ENCODE measurements at places on chromosomes 7 and 10.

DNA sequence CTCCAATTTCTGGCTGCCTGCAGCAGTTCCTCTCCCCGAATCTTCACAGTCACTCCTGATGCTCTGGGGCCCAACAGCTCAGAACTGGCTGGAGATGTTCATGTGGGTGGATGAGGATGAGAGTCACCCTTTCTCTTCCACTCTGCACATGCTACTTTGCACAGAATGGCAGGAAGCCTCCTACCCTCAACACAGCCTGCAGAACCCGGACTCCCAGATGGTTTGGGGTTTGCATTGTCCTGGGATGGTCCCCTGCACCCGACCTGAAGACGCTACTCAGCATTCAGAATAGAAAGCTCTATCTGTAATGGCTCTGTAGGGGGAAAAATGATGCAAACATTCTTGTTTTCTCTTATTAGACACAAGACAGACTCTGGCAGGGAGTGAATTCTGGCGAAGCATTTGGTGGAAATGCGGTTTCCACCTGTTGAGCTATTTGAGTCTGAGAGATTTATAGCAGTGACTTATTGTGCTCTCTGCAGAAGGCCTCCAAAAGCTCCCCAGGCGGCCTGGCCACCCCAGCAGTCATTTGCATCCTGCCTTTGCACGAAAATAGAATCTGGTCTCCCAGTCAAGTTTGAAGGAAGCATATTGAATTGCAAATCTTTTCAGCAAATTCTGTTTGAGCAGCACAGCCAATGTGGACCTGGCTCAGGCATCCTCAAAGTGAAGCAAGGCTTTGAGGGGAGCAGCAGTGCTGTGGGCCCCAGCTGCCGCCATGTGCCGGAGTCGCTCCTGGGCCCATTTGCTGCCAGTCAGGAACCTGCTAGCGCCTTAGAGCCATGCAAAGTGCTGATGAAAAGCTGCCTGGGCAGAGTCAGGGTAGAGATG lies 309.3 kb downstream of the TCERG1L start:
- no peak for DNase-seq

DNA sequence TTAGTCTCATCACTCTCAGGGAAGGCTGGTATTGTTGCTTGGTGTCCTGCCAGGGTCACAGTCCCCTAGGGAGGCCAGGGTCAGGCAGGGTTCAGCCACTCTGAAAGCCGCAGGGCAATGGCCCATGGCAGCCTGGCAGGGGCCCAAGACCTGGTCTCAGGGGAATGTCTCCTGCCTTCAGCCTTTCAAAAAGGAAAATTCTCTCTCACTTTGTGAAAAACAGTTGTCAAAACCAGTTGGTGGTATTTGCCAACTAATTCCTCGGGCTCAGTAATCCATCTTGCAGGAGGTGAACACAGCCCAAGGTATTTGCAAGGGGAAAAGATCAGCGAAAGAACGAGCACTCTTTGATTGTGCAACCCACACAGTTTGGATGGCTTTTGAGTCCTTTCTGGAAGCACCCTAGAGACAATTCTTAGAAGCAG lies 101.5 kb downstream of the JCAD start:
- no peak for DNase-seq

DNA sequence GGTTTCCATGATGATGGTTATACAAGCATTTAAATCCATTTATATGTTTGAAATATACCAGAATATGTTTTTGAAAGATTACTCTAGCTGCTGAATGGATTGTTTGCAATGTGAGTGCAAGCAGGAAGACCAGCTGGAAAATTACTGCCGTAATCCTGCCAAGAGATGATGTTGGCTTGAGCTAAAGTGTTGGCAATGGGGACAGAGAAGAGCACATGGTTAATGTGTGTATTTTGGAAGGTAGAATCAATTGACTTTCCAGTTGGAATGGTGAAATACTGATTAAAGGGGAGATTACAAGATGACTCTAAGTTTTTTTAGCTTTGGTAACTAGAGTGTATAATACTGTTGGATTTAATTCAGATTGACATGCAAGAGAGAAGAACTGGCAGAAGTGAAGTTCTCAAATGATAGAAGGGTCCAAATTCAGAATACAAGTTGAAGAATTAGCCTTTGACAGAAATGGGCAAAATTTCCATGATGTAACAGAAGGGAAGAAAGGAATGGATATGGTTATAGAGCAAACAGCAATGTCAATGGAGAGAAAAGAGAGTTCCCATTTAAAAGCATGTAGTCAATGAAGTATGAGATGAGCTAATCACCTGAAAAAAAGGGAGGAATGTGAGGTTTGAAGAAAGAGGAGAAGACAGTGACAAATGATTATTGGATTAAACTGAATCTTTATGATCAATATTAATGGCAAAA lies 422.0 kb downstream of the CDC14C start:
- no peak for DNase-seq

GRCh38 chr7:99644431-99644830 lies 27.7 kb downstream of the ZSCAN25 start:
- DNase-seq = no peak

- no peak for DNase-seq
Measured at GRCh38 chr10:4125776-4126175, 340.8 kb upstream of the KLF6 start.

- no peak for DNase-seq
Measured at GRCh38 chr7:452791-453455, 66.7 kb downstream of the PDGFA start.

- DNase-seq = no peak
Measured at GRCh38 chr10:35300063-35300699, 36.1 kb upstream of the CCNY start.

- DNase-seq = no peak
Measured at GRCh38 chr10:110505130-110505770, 7.5 kb downstream of the DUSP5 start.

GRCh38 chr10:49841615-49842332 lies 79.7 kb upstream of the OGDHL start:
- DNase-seq = no peak

GRCh38 chr10:80149123-80149522 lies 16.6 kb downstream of the PLAC9 start:
- DNase-seq = no peak

GRCh38 chr10:43671659-43672531 lies 23.2 kb upstream of the ZNF32 start:
- no peak for DNase-seq

DNA sequence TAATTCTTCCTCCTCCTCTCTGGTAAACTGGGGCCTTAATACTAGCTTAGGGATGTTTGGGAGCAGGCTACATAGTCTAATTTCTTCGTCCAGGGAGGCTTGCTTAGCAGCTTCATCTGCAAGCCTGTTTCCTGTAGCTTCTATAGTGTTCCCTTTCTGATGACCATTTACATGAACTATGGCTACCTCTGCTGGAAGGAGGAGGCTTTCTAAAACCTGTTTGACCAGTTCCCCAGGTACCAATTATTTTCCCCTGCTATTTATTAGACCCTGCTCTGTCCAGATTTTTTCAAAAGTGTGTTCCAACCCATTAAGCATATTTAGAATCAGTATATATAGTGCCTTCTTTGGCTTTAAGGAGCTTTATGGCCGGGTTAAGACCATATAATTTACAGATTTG lies 38.8 kb upstream of the DNAH11 start:
- DNase-seq = no peak

DNA sequence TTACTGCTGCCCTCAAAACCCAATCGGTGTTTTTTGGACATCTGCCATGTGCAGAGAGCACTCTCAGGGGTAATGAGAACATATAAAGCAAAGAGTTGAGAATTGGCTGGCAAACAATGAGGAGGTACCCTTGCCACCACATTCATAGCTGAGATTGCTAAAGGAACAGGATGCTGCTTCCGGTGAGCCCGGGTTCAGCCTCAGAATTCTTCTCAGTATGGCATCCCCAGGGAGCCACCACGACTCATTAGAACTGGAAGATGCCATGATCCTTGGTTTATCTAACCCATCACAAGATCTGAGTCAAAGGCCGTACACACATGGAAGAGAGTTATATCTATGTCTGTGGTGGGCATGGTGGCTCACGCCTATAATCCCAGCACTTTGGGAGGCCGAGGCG lies 174.4 kb downstream of the ARID5B start:
- no peak for DNase-seq

- DNase-seq = no peak
Measured at GRCh38 chr10:59965899-59966650, 59.7 kb upstream of the CCDC6 start.

DNA sequence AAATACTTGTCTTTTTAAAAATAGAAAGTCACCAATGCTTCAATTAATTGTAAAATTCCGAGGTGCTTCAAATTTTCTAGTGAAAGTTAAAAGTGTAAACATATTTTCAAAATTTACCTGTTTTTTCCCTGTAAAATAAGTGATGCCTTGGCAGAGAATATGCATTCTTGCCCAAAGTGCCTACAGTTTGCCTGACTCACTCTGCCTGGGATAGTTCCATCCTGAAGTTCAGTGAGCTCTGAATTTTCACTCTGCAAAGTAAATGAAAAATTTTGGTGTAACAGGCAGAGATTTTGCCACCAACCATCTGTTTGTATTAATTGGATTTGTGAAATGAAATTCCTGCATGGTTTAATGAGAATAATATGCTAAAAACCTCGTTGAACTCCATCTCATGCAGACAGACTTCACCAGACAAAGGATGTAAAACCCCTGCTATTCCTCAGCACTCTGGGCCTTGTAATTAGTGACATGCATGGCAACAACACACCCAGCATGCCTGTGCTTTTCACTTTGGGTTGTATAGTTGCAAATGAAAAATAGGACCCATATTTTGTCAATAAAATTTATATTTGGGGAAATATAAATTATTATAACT lies 117.4 kb upstream of the GNAI1 start:
- no peak for DNase-seq

GRCh38 chr7:84720456-84721097 lies 466.3 kb downstream of the SEMA3D start:
- no peak for DNase-seq

- DNase-seq = no peak
Measured at GRCh38 chr10:116067825-116068224, 205.2 kb downstream of the GFRA1 start.

DNA sequence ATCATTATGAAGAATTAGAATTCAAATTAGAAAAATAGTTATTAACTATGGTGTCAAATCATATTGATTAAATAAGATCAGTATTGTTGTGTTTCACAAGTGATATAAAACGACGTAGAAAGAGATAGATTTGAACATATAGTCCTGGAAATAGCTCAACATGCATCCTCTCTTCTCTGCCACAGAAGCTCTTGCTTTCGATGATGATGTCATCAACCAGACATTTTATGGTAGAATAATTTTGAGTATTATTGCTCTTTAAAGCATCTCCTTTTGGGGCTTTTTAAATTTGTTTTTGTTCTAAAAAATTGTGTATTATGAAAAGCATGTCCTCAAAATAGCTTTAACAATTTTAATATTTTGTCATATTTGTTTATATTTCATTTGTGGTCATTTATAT lies 95.0 kb downstream of the DGKB start:
- no peak for DNase-seq

DNA sequence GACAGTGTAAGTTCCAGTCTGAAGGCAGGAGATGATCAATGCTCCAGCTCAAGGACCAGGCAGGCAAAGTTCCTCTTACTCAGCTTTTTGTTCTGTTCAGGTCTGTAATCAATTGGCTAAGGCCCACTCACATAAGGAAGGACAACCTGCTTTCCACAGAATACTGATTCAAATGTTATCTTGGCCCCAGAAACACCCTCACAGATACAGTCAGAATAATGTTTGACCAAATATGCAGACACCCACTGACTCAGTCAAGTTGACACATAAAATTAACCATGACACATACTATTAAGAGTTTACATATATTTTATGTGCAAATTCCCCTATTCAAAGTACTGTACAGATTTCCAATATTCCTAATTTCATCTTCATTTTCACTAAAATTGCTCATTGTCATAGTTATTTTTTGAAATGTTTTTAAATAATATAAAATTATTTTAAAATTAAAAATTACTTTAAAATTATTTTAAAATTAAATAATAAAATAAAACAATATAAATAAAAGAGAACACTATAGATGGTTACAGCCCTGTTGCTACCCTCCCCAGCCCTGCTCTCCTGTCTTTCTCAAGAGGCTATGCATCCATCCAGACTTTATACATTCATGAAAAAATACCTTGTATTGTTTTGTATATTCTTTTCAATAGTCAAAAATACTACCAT lies 59.4 kb downstream of the RAB11FIP2 start:
- DNase-seq = no peak

GRCh38 chr7:58086871-58087535 lies 637.0 kb downstream of the ZNF716 start:
- DNase-seq = no peak

DNA sequence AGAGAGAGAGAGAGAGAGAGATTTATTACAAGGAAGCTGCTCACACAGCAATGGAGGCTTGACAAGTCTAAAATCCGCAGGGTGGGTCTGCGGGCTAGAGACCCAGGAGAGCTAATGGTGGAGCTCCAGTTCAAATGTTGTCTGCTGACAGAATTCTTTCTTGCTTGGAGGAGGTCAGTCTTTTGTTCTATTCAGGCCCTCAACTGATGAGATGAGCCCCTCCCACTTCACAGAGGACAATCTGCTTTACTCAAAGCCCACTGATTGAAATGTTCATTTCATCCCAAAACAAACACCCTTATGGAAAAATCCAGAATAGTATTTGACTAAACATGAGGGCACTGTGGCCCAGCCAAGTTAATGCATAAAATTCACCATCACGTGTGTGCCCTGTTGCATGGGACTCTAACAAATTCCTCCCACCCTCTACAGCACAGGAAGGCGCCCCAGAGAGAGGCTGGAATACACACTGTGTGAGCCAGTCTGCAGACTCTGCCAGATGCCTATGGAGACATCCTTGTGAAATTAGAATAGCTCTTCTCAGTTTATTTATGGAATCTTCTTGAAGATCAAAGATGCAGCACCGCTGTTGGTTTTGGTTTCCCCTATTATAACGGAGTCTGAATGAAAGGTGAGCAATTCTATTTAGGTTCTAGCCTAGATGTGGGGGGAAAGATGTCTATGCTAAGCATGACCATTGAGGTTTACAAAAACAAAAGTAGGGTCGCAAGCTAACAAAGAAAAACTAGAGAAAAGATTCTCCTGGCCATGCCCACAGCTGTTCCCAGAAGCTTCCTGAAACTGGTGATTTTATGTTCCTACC lies 123.0 kb upstream of the SFMBT2 start:
- DNase-seq = no peak

- DNase-seq = no peak
Measured at GRCh38 chr7:29122759-29123158, 23.6 kb downstream of the CPVL start.

DNA sequence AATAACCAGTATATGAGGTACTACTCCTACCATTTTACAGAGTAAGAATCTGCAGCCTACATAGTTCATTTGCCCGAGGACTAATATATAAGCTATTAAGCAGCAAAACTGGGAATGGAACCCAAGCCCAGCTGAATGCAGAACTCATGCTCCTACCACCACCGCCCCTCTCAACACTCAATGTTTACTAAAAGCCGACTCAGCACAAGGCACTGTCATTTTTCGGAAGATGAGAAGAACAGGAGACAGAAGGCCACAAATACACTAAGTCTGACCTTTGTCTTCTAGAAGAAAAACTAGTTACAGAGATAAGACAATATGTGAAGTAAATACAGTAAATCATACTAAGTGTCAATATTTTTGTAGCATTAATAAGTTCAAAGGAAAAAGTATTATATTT lies 40.6 kb upstream of the SLIT1 start:
- no peak for DNase-seq

GRCh38 chr7:92206672-92207071 lies 27.7 kb upstream of the LRRD1 start:
- no peak for DNase-seq
